ENCODE measurements at places on chromosomes 4 and X. TPM values are rescaled to one million over a fixed set of nuclear protein-coding genes. Genes with fewer than 3 reads are reported as not detected.

OTUD6A gene
- total RNA-seq, result not detected

GUCY1A1 gene
- 15.3 TPM for total RNA-seq

MAPK10 gene
- 2.0 TPM for total RNA-seq

GPRASP3 gene
- 3.0 TPM for total RNA-seq

PLXNB3 gene
- 18.4 TPM for total RNA-seq

GEMIN8 gene
- total RNA-seq, result 19.2 TPM

RNF212 gene
- 5.4 TPM for total RNA-seq
